NCI-H524 (cell line): ENCODE measurements at places on chromosomes 1 and 21.
A peak's percentile ranks its signal among the peaks of the same experiment; 100 is the strongest.

DNA sequence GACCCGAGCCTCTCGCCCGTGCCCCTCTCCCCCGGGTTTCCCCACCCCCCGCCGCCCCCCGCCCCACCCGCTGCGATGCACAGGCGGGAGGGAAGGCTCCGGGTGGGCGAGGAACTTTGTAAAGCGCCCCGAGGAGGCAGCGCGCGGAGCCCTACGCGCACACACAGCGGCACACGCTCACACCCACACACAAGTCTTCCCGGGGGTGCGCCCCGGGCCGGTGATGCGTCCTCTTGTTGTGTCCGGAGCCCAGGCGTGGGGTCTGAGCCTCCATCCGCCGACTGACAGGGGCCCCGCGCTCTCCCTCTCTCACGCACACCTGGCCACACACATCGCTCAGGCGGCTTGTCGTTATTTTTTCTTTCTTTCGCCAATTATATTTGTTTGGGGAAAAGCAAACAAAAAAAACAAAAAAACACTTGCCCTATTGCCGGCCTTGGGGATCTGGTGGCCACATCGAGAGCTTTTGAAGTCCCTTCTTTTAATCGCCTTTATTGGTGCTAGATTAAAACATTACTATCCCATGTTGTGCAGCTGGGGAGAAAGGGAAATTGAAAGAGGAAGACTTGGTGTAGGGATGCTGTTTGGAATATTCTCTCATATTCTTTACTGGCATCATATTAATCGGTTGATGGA is 770 bp downstream of the NTNG1 start:
- DNase-seq = peak; percentile 3

- DNase-seq = no peak
These were observed 344.6 kb upstream of the AJAP1 start for GRCh38 chr1:4309676-4310320.

DNA sequence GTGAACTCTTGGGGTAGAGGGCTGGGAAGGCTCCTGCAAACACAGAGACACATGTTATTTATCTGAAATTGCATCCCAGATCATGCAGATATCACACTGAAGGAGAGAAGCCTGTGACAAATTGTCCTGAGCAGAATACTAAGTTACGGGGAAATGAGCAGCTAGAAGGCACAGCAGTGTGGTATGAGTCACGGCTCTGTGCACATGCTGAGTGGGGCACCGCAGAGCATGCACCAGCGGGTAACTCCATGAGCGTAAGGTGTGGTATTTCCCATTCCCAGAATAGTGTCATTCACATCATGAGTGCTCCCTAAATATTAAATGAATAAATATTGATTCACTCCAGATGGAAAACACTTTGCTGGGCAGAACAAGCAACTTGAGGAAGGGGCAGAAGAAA is 21.3 kb upstream of the FCRL2 start:
- DNase-seq = no peak

DNA sequence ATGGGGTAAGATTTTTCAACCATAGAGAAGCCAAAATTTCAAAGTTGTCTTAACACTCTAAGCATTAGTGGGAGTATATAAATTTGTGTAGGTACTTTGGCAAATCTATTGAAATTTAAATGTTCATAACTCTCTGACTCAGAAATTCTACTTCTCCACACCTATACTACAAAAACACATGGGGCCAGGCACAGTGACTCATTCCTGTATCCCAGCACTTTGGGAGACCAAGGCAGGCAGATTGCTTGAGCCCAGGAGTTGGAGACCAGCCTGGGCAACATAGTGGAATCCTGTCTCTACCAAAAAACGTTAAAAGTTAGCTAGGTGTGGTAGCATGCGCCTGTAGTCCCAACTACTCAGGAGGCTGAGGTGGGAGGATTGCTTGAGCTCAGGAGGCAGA is 41.3 kb upstream of the RAVER2 start:
- DNase-seq = no peak

DNA sequence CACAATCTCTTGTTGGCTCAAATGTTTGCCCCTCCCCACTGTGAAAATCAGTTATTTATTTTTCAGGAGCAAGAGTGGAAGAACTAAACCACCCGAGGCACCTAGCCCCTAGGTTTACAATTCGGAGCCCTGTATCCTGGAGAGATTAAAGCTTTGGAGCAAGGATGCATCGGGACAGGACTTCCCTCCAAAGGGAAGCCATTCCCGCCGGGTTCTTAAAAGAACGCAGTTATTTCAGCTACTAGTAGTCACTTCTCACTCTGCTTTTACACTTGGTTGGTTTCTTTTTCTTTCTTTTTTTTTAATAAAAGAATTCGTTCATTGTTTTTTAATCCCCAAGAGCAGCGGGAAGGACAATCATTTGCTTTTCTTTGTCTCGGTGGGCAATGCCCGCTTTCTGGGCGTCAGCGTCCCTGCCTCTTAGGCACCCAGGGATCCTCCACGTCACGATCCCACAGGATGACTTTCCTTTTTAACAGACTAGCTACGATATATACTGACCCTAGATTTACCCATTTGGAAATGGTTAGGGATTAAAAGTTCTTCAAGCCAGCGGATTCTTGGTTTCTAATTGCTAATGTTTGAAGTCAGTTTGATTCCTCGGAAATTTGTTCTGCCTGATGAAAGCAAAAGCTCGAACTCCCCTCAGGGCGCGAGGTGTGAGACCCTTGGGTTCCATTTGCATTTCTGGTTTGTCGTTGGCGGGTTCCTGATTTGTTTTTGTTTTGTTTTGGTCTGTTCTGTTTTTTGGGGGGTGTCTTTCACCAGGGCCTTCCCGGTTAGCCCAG is 9.0 kb downstream of the TBX15 start:
- no peak for DNase-seq

GRCh38 chr1:23559985-23560741 is 862 bp upstream of the ID3 start:
- peak; percentile 24 for DNase-seq

- DNase-seq = no peak
These were observed 15.2 kb upstream of the NBPF1 start for GRCh38 chr1:16628361-16629111.

- no peak for DNase-seq
These were observed 141.0 kb upstream of the HP1BP3 start for GRCh38 chr1:20928146-20928545.

DNA sequence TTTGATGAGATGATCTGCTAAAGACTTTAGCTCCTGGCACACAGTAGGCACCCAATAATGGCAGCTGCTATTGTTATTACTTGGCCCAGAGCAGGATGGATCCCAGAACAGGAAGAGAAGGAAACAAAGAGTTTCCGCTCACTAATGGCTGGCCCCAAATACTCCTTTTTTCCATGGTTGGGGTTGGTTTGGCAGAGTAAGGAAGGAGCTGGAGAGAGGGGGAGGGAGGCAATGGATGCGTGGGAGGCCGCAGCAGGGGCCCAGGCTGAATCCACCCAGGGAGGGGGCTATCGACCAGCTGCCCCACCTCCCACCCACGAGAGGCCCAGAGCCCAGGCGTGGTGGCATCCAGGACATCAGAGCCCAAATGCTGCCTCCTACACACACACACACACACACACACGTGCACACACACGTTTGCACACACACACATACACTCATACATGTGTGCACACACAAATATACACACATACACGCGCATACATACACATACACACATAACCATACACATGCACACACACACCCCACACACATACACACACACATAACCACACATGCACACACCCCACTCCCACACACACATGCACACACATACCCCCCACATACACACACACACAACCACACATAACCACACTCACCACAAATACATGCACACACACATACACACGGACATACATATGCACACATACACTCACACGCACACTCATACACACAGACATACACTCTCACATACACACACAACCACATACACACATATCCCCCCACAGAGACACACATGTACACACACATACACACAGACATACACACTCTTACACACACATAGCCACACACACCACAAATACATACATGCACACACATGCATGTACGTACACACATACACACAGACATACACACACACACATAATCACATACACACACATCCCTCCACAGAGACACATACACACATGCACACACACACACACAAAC is 25.2 kb downstream of the C1QB start:
- DNase-seq = no peak

GRCh38 chr1:202752774-202753173 is 42.5 kb upstream of the SYT2 start:
- no peak for DNase-seq

DNA sequence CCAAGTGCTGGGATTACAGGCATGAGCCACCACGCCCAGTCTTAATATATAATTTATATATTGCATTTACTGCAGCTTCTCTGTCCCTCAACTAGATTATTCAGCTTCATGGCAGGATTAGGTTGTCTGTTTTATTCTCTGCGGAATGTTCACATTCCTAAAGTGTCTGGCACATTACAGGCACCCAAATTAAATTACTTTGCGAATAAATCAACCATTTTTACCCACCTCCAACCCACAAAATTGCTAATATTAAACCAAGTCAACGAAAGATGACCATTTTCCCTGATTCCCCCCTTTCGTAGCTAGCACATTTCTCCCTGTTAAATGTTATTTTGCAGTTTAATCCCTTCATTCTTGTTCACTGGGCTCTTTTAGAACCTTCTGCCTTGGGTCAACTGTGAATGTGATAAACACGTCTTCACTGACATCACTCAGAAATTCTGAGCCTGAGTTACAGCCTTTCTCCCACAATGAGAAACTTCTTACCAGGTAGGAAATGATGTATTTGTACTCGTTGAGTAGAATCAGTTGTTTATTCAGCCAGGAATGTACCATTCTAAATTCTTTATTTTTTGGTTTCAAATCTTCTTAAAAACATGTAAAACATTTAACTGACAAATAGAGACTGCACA is 35.9 kb downstream of the THAP3 start:
- no peak for DNase-seq

DNA sequence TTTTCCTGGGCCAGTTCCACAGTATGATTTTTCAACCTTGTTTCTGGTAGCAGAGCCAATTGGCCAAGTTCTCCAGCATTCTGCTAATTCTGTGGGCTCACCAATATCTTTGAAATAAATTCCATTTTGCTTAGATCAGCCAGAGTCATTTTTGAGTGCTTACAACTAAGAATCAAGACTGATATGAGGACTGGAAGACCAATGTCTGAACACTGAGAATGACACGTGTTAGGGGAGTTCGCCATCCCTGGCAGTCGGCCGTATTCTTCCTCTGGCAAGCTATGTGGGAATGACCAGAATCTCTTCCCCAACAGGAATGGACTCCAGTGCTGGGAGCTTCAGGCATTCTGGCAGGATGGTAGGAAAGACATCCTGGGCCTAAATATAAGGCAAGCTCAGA is 4.9 kb upstream of the TENT5C start:
- DNase-seq = no peak

- DNase-seq = no peak
These were observed 662.5 kb downstream of the PLPP3 start for GRCh38 chr1:55916907-55917306.

GRCh38 chr1:112954945-112955772 is 837 bp downstream of the SLC16A1 start:
- peak; percentile 70 for DNase-seq

DNA sequence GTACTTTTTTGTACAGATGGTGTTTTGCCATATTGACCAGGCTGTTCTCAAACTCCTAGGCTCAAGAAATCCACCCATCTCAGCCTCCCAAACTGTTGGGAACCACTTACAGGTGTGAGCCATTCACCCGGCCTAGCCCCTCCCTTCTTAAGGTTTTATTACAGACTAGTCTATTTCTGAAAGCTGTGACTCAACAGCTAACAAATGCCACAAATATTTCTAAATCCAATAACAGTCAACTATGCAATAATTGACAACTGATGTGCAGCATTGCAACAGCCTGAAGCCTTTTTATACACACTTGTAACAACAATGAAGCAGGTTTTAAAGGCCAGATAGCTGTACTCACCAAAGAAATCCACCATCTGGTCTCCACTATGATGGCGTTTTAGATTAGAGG is 51.4 kb downstream of the GRIK1 start:
- DNase-seq = peak; percentile 32

GRCh38 chr1:102853136-102853535 is 255.2 kb downstream of the COL11A1 start:
- no peak for DNase-seq

GRCh38 chr1:182684116-182684828 is at the start of gene RGS8:
TSS of gene RGS8 (minus strand) at chr1:182684587. CDS start at chr1:182669649, 14,938 bp downstream.
- no peak for DNase-seq

DNA sequence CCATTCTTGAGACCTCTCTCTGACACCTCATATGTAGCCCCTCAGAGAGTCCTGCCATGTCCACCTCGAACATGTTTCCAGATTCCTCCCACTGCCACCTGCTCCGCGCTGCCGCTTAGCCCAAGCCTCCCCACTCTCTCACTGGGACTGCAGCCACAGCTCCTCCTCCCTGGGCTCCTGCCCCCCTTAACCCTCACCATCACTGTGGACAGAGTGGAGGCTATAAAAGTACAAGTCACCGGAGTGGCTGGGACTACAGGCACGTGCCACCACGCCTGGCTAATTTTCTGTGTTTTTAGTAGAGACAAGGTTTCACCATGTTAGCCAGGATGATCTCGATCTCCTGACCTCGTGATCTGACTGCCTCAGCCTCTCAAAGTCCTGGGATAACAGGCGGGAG is 77.0 kb downstream of the VWA5B1 start:
- no peak for DNase-seq

DNA sequence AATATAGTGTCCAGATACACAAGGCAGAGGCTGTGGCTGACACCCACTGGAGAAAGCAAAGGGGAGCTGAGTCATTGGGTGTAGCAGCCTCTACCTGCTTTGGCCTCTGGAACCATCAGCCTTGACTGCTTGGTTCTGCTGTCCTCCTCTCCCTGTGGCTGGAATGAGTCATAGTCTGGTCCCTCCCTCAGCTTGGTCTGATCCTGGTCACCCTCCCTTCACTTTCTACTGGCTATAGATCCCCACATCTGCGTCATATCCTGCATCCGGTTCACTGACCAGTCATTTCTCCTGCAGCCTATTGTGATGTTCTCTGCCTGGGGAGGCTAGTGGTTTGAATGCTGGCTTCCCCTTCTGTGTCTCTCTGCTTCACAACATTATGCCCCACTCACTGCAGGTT is 372.8 kb upstream of the DAB1 start:
- DNase-seq = no peak

DNA sequence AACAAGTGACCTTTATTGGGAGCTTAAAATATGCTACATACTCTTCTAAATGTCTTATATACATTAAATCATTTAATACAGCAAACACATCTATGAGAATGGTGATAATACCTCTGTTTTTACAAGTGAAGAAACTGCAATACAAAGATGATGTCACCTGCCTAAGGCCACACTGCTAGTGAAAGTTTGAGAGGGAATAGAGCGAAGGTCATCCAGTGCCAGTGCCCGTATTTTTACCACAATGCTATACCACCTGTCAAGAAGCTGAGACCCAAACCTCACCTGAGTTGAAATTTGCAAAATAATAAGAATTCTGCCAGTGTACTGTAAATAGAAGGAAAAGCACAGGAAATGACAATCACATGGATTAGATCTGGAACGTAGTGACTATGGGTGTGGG is 200.4 kb upstream of the TMPRSS15 start:
- DNase-seq = no peak

- peak; percentile 76 for DNase-seq
These were observed 299 bp upstream of the PROX1 start for GRCh38 chr1:213987422-213987926.
